ENCODE measurements at places on chromosomes 7 and 10. TPM values are rescaled to one million over a fixed set of nuclear protein-coding genes. Genes with fewer than 3 reads are reported as not detected.
A peak's percentile ranks its signal among the peaks of the same experiment; 100 is the strongest.

DNA sequence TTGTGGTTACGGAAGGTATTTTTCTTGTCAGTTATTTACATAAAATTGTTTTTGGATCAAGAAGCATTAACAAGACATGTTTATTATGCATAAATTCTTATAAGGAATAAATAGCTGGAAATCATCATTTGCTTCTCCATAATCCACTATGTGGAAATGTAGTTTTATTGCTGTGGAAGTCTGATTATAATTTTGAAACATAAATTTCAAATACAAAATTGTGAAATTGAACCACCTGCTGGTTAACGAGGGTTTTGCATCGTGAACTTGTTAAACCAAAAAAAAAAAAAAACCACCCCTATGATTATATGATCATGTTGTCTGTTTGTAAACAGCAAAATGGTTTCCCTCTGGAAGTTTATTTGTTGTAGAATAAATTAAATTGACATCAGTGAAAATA is 25.9 kb downstream of the ABRAXAS2 start:
- DNase-seq, result peak; percentile 61

GRCh38 chr7:33773053-33773452 is 132.3 kb upstream of the BMPER start:
- peak; percentile 88 for DNase-seq

GRCh38 chr10:74988054-74988775 is 123.2 kb upstream of the SAMD8 start:
- DNase-seq, result peak; percentile 29

- no peak for DNase-seq
These were observed 193.4 kb upstream of the VWC2 start for GRCh38 chr7:49580000-49580399.

- peak; percentile 15 for DNase-seq
These were observed 5.1 kb downstream of the SCART1 start for GRCh38 chr10:133458710-133459453.

GRCh38 chr7:77982926-77983550 is 184.5 kb downstream of the PHTF2 start:
- DNase-seq, result peak; percentile 45

DNA sequence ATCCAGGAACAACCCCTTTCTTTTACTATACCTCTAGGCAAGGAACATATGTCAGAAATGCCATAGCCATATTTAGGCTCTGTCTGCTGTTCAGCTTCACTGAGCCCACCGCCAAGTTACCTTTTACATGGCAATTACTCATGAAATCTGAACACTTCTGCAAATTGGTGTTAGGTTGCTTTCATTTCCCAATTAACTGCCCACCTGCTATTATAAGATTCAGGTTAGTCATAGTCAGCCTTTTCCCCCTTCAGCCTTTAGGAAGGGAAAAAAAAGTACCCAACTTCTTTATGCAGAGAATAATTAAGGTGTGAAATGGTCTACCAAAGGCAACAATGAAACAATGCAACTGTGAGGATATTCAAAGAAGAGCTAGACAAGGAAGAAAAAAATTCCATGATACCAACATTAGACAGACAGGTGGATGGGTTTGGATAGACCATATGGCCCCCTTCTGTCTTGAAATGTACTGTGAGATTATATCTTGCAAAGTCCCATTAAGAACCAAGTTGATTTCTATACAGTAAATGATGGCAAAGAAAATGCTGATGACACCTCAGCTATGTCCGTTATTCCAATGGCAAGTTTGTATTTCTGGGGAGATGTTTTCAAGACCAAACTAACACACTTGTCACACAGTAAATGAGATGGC is 442.1 kb upstream of the NRP1 start:
- no peak for DNase-seq

DNA sequence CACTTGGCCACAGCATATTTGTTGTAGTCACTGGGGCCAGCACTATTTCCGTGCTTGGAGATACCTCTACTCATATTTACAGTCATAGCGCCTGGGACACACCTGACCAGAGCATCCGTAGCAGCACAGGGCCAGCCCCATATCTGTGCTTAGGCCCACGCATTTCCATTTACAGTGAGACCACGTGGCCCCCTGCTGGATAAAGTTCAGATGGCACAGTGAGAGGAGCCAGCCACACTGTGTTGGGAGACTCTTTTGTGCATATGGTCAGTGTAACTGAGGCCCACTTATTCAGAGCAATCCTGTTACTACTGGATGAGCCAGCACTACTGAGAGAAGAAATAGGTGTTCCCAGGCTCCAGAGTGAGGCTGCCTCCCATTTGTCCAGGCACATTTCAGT is 455.3 kb downstream of the REEP3 start:
- DNase-seq, result peak; percentile 63

DNA sequence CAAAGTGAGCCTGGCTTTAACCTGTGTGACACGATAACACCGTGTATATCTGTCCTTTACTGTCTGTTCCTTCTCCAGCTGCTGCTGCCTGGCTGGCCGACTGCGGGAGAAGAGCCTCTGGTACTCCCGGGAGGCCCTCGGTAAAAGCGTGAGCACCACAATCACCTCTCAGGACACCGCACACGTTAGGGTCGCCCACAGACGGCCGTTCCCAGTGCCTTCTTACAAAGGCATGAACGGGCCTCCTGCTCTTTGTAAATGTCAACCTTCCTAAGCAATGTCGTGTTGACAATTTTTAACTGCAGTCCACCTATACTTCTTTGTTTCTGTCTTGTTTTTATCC is 177.6 kb downstream of the DIP2C start:
- DNase-seq, result no peak

DNA sequence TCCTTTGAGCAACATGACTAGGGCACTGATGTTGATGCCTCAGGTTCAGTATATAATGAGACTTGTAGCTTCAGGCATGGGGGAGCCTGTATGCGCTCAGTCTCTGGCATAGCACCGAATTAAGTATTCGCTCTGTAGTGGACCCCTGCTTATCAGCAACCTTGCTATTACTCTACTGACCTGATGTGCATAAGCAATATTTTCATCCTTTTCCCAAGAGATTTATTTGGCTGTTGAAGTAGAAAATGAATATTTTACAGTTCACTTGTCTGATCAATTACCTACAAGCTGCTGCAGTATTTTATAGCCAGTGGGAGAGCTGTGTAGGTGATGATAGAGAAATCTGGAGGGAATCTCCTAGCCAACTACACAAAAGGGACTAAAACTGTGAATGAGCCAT is 781.6 kb upstream of the PHF14 start:
- no peak for DNase-seq

- DNase-seq, result peak; percentile 99
These were observed 400 bp upstream of the KBTBD2 start for GRCh38 chr7:32891800-32892520.

DNA sequence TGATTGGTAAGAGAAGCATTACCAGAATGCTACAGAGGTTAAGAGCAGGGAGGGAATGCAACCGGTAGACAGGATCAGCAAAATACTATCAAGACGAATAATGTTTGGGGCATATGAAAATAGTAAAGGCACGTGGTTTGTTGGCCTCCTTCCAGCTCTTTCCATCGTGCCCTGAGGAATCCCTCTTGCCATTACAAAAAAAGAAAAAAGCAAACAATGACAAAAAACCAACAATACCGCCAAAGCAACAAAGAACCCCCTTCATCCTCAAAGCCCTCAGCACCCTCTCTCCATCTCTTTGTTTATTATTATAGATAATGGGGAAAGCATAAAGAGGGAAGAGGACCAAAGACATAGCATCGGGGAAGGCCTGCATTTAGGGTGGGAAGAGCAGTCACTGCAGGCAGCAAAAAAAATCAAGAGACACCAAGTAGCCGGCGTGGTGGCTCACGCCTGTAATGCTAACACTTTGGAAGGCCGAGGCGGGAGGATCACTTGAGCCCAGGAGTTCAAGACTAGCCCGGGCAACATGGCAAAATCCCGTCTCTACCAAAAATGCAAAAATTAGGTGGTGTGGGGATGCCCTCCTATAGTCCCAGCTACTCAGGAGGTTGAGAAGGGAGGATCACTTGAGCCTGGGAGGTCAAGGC is 78.0 kb downstream of the HIP1 start:
- no peak for DNase-seq

SMNDC1 gene
- 5.1 TPM for total RNA-seq

PBLD gene
- total RNA-seq, result 10.3 TPM

NUDT1 gene
- 61.0 TPM for total RNA-seq

MAGI2 gene
- 4.1 TPM for total RNA-seq

SGCE gene
- total RNA-seq, result 70.4 TPM

All from GM23248 (cell line).